ENCODE measurements at places on chromosomes 7 and 10. TPM values are rescaled to one million over a fixed set of nuclear protein-coding genes. Genes with fewer than 3 reads are reported as not detected.

The ZPBP gene
- total RNA-seq = not detected

The FRMPD2 gene
- not detected for total RNA-seq

The TEX36 gene
- not detected for total RNA-seq

The FXYD4 gene
- not detected for total RNA-seq

The GIMAP4 gene
- total RNA-seq = 0.28 TPM

The FKBP9 gene
- 558 TPM for total RNA-seq

The VPS37D gene
- 5.7 TPM for total RNA-seq

The NT5C3A gene
- 13.7 TPM for total RNA-seq

The ZNF783 gene
- total RNA-seq = 12.5 TPM

The AKR1B15 gene
- total RNA-seq = 0.43 TPM
